Camera-type eye (tissue), 1 donor: ENCODE measurements at places on chromosomes 1 and 21. TPM values are rescaled to one million over a fixed set of nuclear protein-coding genes. Genes with fewer than 3 reads are reported as not detected.

The PTPN7 gene
- 1.3 TPM for total RNA-seq

The TNNI3K gene
- 4.1 TPM for total RNA-seq

The YY1AP1 gene
- 164 TPM for total RNA-seq

The TNFAIP8L2 gene
- total RNA-seq, result 1.9 TPM

The CD58 gene
- total RNA-seq, result 15.3 TPM

The PAQR6 gene
- 4.6 TPM for total RNA-seq

The BEND5 gene
- 16.3 TPM for total RNA-seq

The ORC1 gene
- 3.1 TPM for total RNA-seq

The PRELP gene
- 12.8 TPM for total RNA-seq

The KCNJ15 gene
- 0.38 TPM for total RNA-seq

The CNR2 gene
- 0.05 TPM for total RNA-seq

The LCE1F gene
- not detected for total RNA-seq

The KISS1 gene
- total RNA-seq, result not detected

The BARHL2 gene
- 2.8 TPM for total RNA-seq

The TCP10L gene
- total RNA-seq, result 5.5 TPM

The TNFRSF9 gene
- total RNA-seq, result not detected

The MRPS21 gene
- 32.3 TPM for total RNA-seq

The SLC45A1 gene
- 2.3 TPM for total RNA-seq

The C1orf105 gene
- total RNA-seq, result 1.2 TPM

The STK40 gene
- 14.7 TPM for total RNA-seq

The KRTAP19-1 gene
- not detected for total RNA-seq

The OR2C3 gene
- not detected for total RNA-seq

The NUP210L gene
- total RNA-seq, result 0.11 TPM

The GPR37L1 gene
- 0.88 TPM for total RNA-seq

The TRIM67 gene
- total RNA-seq, result 31.0 TPM

The AMY1A gene
- total RNA-seq, result not detected

The AMY2A gene
- 0.44 TPM for total RNA-seq

The FCRL1 gene
- total RNA-seq, result 0.44 TPM

The C8A gene
- total RNA-seq, result not detected

The NSL1 gene
- 68.0 TPM for total RNA-seq

The DISP3 gene
- 30.2 TPM for total RNA-seq

The SIPA1L2 gene
- 37.1 TPM for total RNA-seq
